Amygdala (tissue), 56 donors: ENCODE measurements at places on chromosomes 5 and 9.

DNA sequence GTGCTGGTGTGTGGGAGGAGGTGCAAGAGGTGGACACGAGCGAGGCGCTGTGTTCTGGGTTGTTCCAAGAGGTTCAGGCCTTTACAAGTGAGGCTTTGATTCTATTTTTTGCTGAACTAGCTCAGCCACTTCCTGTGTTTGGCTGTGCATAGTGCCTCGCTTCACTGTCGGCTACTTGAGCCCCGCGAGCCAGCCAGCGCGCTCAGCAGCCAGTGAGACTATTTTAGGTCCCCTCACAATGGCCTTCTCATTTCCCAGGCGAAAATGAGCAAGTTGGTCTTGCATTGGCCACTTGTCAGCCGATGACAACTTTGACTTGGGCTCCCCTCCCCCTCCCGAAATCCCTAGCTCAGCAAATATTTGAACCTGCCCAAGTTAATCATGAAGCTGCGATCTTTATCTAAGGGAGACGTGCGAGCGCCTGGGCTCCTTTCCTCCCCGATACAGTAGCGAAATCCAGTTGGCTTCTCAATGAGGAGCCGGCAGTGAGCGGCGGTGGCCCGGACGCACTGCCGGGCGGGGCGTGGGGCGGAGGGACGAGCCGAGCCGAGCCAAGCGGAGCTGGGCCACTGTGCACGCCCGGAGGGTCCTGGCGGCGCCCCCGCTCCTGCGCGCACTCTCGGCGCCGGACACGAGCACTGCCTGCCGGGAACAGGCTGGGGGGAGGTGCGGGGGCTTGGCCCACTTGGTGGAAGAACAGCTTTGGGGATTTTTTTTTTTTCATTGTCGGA lies 72.6 kb downstream of the PIK3R1 start:
- DNase-seq, result peak; percentile 56

DNA sequence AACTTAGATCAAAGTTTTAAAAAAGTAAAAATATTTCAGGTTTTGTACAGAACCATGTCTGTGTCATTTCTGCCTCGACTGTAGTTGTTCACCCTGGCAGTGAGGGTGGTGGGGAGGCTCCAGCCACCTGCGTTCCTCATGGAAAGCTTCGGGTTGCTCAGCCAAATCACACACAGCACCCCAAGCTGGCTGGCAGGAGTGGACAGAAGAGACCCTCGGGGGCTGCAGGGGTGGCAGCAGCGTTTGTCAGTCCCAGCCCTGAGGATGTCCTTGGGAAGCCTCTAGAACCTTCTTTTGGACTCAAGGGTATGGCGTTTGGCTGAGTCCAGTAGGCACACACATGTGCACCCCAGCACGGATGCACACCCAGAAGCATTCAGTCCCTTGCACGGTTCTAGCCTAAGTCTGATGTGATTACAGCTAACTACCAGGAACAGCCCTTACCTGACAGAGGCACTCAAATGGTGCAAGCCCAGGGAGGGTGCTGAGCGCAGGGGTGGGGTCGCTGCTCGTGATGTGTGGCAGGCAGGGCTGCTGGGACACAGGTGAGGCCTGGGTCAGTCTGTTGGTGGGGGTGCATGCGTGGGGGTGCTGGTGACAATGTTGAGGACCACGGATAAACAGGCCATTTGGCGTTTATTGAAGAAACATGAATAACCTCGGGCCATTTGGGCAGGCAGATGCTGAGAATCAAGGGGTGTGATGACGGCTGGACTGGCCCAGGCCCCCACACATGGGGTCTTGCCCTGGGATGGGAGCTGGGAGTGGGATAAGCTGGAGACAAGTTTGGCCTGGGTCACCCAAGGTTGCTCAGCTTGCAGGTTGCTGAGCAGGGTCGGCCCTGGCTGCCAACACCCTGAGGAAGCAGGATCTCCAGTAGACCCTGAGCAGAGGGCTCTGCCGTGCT lies 103.4 kb downstream of the PHF2 start:
- no peak for DNase-seq

DNA sequence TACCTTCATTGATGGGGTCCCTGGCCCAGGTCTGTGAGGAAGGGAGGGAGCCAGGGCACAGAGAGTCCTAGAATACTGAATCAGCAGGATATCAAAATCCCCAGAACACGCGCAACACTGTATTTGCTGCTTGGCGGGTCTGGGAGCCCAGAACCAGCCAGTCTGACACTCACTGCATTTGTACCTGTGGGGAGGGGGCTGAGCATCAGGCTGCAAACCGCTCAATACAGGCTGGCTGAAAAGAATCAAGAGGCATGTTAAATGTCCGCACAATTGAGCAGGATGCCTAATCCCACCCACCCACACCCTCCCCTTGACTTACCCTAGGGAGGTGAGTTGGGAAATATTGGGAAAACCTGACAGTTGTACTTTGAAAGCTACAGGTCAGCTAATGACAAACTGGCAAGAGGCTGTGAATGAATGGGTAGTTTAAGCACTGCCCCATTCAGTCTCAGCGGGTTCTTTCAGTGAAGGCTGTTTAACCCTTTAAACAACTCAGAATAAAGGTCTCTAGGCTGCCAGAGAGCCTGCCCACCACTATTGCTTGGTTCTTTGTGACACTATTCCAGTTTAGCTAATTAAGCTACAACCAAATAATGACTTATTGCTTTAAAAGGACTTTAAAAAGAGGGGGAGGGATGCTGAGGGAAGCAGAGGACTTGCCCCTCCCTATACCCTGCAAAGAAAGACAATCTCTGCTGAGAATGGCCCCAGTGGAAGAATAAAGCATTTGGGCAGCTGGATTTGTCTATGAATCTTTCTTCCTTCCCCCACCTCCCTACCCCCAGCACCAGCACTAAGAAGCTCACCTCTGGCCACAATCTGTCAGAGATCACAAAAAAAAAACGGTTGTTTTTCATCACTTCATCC lies 5.0 kb downstream of the SPRY4 start:
- DNase-seq, result no peak

DNA sequence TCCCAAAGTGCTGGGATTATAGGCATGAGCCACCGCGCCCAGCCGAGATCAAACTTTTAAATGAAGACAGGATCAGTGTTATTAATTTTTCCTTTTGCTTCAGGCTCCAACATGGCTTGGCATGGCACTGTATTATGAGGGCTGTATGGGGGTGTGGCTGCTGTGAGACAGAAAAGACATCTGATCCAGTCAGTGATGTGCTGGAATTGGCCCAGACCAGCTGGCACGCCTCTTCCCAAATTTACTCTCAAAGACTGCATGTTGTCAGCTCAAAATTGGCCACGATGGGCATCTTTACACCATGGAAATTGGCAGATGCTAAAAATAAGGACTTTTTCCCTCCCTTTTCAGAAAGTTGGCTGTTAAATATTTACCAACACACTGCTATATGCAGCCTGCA lies 12.1 kb upstream of the COL27A1 start:
- DNase-seq, result no peak

DNA sequence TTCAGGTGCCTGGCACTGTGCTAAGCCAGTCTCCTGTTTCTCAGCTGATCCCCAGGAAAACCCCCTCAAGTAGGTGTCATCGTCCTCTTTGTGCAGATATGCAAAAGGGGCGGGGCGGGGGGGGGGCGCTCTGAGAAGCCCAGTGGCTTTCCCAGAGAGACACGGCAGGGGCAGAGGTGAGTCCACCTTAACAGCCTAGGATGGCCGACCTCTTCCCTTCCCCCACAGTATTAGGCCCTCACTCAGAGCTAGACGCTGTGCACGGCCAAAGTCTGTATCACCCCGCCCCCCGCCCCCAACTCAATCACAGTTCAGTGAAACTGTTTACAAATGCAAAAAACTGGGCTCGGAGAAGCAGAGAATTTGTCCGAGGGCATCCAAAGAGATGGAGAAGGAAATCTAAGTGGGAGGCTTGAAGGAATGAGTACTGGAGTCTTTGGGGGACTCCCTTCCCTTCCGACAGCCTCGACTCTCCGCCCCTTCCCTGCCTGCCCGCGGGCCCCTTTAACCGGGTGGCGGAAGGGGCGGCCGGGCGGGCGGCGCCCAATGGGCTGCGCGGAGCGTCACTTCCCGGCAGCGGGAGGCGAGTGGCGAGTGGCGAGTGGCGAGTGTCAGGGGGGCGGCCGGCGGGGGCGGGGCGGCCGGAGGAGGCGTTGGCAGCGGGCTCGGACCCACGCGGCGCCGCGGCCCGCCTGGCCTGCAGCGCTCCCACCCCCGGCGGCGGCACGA lies at the start of gene ERGIC1:
ERGIC1 (plus strand) TSS at position 566 of the 729 bp plus-strand sequence; CDS start at position 729, 163 bp downstream.
- DNase-seq, result peak; percentile 89

GRCh38 chr9:134293611-134294152 lies 32.6 kb upstream of the RXRA start:
- DNase-seq, result no peak

GRCh38 chr5:139966856-139967255 lies 76.2 kb downstream of the NRG2 start:
- DNase-seq, result no peak

GRCh38 chr9:102087141-102087540 lies 348.7 kb upstream of the GRIN3A start:
- DNase-seq, result no peak

DNA sequence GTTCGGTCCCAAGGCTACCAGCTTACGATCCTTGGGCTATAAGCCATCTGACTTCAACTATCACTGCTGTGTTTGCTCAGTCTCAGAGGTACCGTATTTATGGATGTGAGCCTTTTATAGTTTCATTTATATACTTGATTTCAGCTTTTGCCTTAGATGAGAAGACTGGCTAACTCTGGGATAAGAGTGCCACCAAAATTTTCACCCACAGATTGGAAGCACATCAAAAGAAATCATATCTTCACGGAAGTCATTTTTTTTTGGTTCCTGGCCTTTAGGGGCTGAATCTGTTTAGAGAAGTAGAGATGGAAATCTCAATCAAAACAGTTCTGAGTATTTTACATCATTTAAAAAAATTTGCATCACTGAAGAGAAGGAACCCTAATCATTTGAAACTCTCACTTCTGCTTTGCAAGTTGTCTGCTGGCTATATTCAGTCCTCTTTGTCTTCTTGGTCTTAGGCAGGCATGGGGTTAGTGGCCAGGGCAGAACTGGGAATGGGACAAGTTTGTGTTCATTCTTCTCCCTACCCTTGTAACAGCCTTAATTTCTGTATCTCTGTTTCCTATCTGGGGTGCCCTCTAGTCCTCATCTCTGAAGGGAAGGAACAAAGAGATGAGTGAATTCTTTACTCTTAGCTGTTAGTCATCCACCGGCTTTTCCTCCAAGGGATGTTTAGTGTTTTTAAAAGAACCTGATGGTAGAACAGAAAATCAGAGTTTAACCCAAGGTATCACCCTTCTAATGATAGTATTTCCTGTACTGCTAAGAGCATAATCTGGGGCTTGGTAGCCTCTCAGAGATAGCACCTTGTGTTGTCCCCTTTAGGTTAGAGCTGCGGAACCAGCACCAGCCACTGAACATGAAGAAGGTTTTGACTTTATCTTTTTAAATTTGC lies 14.1 kb upstream of the TNFAIP8 start:
- DNase-seq, result no peak

GRCh38 chr5:6812800-6813731 lies 99.8 kb downstream of the TENT4A start:
- DNase-seq, result no peak

- no peak for DNase-seq
Measured at GRCh38 chr5:69209602-69210001, 20.2 kb downstream of the CENPH start.

- DNase-seq, result no peak
Measured at GRCh38 chr9:21674894-21675293, 127.5 kb upstream of the MTAP start.

DNA sequence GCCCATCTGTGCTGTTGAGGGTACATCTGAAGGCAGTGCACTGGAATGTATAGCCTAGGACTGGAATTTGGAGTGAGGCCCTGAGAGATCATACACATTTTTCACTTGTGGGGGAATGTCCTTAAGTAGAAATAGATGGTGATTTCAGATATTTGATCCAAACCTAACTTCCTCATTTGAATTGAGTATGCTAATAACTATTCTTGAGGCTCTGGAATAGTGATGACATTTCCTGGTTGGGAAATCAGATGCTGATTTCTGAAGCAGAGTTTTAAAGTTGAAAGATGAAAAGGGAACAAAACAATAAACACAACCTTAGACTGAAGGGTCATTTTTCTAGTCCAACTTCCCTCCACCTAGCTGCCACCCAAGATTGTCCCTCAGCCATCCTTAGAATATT lies 163.0 kb upstream of the CCDC152 start:
- no peak for DNase-seq

DNA sequence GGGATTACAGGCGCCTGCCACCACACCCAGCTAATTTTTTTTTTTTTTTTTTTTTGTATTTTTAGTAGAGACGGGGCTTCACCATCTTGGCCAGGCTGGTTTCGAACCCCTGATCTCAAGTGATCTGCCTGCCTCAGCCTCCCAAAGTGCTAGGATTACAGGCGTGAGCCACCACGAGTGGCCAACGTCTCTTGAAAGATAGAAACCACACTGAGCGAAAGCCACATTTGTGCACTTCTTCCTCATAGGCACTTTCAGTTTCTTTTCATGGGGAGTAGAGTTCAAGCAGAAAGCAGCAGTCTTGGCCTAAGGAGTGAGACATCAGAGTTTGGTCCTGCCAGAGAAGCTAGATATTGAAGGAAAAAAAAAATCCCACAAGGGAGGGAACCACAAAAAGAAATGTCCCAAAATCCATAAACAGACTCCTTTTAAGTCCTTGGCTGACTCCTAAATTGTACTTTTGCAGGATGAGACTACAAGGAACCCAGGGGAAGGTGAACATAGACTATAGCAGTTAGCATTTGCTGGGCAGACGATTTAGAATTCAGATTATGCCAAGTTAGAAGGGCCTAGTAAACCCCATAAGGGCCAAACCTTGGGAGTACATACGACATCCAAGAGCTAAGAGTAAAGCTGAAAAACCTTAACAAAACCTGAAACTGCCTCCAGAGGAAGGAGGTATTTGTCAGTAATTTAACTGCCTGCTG lies 43.9 kb upstream of the GLIPR2 start:
- DNase-seq, result no peak

- no peak for DNase-seq
Measured at GRCh38 chr9:34341659-34342295, 12.4 kb downstream of the NUDT2 start.

DNA sequence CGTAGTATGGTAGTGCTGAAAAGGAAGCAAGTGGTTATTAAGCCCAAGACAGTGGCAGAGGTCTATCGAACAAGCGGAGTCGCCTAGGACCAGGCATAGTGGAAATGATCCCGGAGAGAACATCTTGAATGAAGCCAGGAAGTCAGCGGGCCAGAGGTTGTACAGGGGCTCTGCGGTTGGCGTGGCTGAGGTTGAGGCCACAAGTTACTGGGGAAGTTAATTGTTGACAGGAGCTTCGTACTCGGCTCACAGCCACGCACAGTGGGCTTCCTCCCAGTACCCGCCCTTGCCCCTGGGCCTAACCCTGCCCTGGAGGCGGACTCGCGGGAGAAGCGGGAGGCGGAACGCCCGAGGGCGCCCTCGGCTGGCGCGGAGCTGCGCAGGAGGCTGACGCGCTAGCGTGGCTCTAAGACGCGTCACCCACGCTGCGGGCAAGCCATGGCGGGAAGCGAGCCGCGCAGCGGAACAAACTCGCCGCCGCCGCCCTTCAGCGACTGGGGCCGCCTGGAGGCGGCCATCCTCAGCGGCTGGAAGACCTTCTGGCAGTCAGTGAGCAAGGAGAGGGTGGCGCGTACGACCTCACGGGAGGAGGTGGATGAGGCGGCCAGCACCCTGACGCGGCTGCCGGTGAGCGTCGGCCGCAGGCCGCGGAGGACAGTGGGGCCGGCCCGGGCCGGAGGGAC lies at the start of gene FBXO4:
FBXO4 (plus strand) TSS at position 410 of the 683 bp plus-strand sequence; CDS start at position 439, 29 bp downstream.
- DNase-seq, result peak; percentile 84
